ENCODE measurements at places on chromosomes 3 and 15.

DNA sequence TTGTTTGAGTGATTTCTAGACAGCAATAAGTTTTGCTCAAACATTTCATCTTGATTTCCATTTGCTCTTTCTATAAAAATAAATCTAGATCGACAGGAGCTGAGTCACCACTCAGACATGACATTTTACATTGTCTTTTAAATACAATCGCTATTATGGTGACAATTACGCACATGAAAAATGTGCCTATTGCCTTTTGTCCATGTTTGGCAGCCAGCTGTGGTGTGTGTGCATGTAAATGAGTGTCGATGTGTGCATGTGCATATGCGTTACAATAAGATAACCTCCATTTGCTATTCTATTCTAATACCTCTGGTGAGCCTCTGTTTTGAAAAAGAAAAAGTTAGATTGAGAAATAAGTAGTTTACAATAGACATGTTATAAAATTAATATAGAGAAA is 89.7 kb upstream of the GRM7 start:
- no peak for DNase-seq

GRCh38 chr3:73739791-73740453 is 115.2 kb upstream of the PDZRN3 start:
- DNase-seq, result no peak

DNA sequence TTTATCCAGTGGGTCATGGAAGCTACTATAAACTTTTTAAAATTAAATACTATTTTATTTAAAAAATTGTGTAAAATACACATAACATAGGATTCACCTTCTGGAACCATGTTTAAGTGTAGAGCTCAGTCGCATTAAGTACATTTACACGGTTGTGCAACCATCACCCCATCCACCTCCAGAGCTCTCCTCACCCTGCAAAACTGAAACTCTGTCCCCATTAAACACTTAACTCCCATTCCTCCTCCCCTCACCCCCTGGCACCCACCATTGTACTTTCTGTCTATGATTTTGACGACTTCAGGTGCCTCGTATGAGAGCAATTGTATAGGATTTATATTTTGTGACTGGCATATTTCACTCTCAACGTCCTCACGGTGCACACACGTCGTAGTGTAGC is 70.7 kb downstream of the APBA2 start:
- DNase-seq, result no peak

DNA sequence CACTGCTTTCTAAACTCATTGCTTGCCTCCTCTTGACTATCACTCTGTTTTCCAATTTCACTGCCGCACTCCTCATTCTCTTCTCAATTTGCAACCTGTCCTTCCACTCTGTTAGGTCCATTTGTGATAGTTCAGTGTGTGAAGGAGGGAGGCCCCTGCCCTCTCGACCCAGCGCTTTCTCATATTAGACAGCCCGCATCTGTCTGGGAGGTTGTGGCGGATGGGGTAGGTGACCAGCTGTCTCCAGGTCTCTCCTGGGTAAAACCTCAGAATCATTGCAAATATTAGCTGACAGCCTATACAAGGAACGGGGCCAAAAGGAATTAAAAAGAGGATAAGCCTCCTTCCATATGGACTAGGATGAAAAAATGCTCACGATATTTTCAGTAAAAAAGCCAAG is 358.3 kb downstream of the SHQ1 start:
- no peak for DNase-seq

DNA sequence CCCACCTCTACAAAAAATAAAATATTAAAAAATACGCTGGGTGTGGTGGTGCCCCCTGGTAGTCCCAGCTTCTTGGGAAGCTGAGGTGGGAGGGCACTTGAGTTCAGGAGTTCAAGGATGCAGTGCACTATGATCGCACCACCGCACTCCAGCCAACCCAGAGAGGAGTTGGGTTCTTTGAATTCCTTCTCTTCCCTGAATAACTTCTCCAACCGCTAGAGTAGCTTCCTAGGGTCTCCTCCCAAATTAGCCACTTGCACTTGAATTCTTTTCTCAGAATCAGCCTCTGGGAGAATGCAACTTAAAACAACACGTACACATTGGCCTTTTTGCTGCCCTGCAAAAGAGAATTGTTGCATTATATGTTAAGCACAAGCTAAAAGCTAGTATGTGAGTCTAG is 272.5 kb downstream of the ABHD5 start:
- no peak for DNase-seq
